Chondrocyte (in vitro differentiated cells): ENCODE measurements at places on chromosomes 16 and 17. TPM values are rescaled to one million over a fixed set of nuclear protein-coding genes. Genes with fewer than 3 reads are reported as not detected.

DNA sequence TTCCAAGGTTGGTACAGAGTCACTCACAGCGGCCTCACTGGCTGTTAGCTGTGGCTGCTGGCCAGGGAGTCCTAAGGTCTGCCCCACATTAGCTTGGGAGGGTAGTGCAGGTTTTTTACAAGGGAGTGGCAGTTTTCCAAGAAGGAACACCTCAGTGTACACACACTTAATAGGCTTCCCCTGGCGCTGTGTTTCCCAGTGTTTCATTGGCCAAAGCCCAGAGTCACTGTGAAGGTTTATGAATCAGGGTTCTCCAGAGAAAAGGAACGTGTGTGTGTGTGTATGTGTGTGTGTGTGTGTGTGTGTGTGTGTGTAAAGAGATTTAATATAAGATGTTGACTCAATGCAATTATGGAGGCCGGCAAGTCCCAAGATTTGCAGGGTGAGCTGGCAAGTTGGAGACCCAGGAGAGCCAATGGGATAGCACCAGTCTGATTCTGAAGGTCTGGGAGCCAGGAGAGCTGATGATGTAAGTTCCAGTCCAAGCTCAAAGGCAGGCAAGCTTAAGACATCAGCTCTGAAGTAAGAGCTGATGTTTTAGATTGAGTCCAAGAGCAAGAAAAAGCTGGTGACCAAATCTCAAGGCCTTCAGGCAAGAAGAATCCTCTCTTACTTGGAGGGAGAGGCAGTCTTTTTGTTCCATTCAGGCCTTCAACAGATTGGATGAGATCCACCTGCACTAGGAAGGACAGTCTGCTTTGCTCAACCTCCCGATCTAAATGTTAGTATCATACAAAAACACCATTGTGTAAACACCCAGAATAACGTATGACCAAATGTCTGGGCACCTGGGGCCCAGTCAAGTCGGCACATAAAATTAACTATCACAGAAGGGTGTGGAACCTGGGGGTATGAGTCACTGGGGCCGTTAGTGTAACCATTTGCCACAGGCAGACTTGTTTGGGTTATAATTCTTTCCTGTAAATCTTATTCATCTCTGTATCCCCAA is 206.8 kb downstream of the PRKCA start:
- no peaks in the 10 kb centered on the region for H3K27me3 ChIP-seq
- H3K27ac ChIP-seq = peak overlapping the region; percentile 87
- peaks cover 67% of the 10 kb centered on the region for H3K4me1 ChIP-seq
- no peaks in the 10 kb centered on the region for H3K36me3 ChIP-seq

GSDMA gene
- total RNA-seq = not detected in 3 replicates

DNA sequence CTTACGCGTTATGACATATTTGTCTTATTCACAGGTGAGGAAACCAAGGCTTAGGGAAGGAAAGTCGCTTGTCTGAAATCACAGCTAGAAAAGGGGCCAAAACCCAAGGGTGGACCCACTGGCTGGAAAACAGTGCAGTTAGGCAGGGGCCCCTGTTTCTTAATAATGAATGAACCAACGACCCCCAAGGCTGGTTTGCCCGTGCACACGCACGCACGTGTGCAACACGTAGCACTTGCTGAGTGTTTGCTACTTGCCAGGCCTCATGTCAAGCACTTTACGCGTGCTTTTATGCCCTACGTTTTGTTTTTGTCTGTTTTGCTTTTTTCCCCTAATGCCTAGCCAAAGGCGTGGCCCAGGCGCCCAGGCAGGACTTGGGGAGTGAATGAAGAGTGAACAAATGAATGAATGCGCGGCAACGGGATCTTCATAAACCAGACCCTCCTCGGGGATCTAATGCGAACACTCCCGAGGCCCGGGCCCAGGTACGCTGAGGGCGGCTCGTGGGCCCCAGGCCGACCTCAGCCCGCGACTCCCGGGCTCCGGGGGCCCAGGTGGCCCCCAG is 571 bp upstream of the USP10 start:
- H3K27ac ChIP-seq = no peak overlapping the region
- H3K36me3 ChIP-seq = no peaks in the 10 kb centered on the region
- H3K4me3 ChIP-seq = peak overlapping the region; percentile 70
- no peak for DNase-seq
- H3K4me1 ChIP-seq = peaks cover 31% of the 10 kb centered on the region
- no peaks in the 10 kb centered on the region for H3K27me3 ChIP-seq

DNA sequence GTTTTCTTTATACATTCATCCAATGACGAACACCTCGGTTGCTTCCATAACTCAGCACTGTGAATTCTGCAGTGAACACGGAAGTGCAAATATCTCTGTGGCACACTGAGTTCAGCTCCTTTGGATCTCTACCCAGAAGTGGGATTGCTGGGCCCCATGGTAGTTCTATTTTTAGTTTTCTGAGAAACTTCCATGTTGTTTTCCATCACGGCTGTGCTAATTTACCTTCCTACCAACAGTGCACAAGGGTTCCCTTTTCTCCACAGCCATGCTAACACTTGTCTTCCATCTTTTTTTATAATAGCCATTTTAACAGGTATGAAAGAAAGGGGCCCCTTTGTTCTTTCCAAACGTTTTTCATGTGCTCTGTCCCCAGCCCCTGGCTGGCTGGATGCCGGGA is 30.2 kb upstream of the CBLN1 start:
- H3K4me1 ChIP-seq = no peaks in the 10 kb centered on the region
- no peak for DNase-seq
- peaks cover 9% of the 10 kb centered on the region for H3K27me3 ChIP-seq

GRCh38 chr16:4272114-4272956 is 488 bp downstream of the TFAP4 start:
- DNase-seq = no peak
- peak overlapping the region; percentile 77 for H3K4me3 ChIP-seq
- no peaks in the 10 kb centered on the region for H3K27me3 ChIP-seq
- peaks cover 7% of the 10 kb centered on the region for H3K4me1 ChIP-seq

- no peak for DNase-seq
- H3K27ac ChIP-seq = peak overlapping the region; percentile 91
- H3K36me3 ChIP-seq = peaks cover 10% of the 10 kb centered on the region
Measured at GRCh38 chr17:80261895-80262279, 1.2 kb downstream of the RNF213 start.

- no peak overlapping the region for H3K27ac ChIP-seq
- H3K4me3 ChIP-seq = no peak overlapping the region
- no peak for DNase-seq
Measured at GRCh38 chr16:59540621-59541020, 806.5 kb upstream of the GOT2 start.

NAGS gene
- 0.40 to 0.51 TPM (median 0.41 TPM) in 3 replicates for total RNA-seq

GRCh38 chr17:74603746-74604145 is 11.7 kb upstream of the CD300LD start:
- DNase-seq = no peak
- H3K4me3 ChIP-seq = no peak overlapping the region
- H3K36me3 ChIP-seq = peaks cover 2% of the 10 kb centered on the region
- no peak overlapping the region for H3K27ac ChIP-seq

RAB26 gene
- 0.28 to 1.1 TPM (median 0.80 TPM) in 3 replicates for total RNA-seq

- no peak overlapping the region for H3K27ac ChIP-seq
- no peaks in the 10 kb centered on the region for H3K36me3 ChIP-seq
- no peak overlapping the region for H3K4me3 ChIP-seq
- no peaks in the 10 kb centered on the region for H3K4me1 ChIP-seq
Measured at GRCh38 chr17:73126716-73127473, 34.4 kb upstream of the SLC39A11 start.

- no peak overlapping the region for H3K27ac ChIP-seq
- peaks cover 6% of the 10 kb centered on the region for H3K27me3 ChIP-seq
- no peak overlapping the region for H3K4me3 ChIP-seq
- H3K4me1 ChIP-seq = no peaks in the 10 kb centered on the region
- no peaks in the 10 kb centered on the region for H3K36me3 ChIP-seq
Measured at GRCh38 chr16:17591655-17592405, 121.1 kb upstream of the XYLT1 start.

DNA sequence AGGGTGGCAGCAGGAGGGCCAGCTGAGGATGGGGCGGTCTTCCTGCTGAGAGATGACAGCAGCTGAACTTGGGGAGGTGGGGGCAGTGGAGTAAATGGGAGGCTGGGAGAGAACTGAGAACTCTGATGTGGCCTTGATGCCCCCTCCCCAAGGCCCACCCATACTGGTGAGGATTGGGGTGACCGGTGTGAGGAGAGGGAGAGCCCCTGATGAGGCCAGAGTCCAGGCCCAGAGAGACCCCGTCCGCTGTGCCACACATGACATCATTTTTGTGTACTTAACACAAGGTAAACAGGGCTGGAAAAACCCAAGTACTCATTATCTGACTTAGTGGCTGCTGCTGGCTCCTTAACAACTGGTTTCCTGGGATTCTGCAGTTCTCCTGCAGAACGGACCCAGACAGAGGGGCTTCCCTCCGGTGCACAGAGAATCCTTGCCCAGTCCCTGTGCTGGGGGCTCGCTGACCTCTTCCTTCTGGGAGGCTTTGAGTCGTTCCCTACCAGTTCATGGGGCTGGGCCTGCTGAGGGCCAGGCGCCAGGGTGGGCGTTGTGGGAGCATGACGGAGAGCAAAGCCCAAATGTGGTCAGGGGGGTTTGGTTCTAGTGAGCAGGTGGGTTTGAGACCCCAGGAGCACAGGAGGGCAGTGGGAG is 207.6 kb downstream of the RAB11FIP4 start:
- H3K4me3 ChIP-seq = no peak overlapping the region
- peak overlapping the region; percentile 66 for H3K27ac ChIP-seq
- DNase-seq = peak; percentile 53
- H3K4me1 ChIP-seq = peaks cover 64% of the 10 kb centered on the region
- peaks cover 6% of the 10 kb centered on the region for H3K36me3 ChIP-seq

GRCh38 chr16:81004646-81005353 is 1.9 kb downstream of the CMC2 start:
- DNase-seq = no peak
- H3K4me1 ChIP-seq = peaks cover 42% of the 10 kb centered on the region
- H3K27ac ChIP-seq = peak overlapping the region; percentile 85
- peak overlapping the region; percentile 54 for H3K4me3 ChIP-seq

ALOX12B gene
- total RNA-seq = 0.17 TPM in 1 of 3 replicates, not detected in the others

- no peak overlapping the region for H3K27ac ChIP-seq
- no peaks in the 10 kb centered on the region for H3K27me3 ChIP-seq
- DNase-seq = no peak
- no peak overlapping the region for H3K4me3 ChIP-seq
- no peaks in the 10 kb centered on the region for H3K4me1 ChIP-seq
- no peaks in the 10 kb centered on the region for H3K36me3 ChIP-seq
Measured at GRCh38 chr17:64084940-64085649, 44.8 kb downstream of the ERN1 start.

DNA sequence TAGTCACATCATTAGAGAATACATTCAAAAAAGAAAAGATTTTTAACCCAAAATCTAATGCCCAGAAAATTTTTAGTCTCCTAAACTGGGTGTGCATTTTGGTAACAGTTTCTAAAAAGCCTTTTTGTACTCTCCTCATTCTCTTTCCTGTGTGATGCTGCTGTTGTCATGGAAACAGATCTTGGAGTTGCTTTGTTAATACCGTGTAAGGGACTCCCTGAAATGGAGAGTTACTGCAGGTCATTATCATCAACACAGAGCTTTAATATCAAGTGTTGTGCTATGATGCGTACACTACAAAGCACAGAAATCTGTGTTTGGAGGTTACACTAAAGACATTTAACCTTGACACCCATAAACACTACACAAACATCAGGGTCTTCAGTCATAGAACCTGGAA is 216.3 kb downstream of the PRKCA start:
- no peaks in the 10 kb centered on the region for H3K27me3 ChIP-seq
- DNase-seq = no peak
- no peaks in the 10 kb centered on the region for H3K36me3 ChIP-seq
- no peak overlapping the region for H3K4me3 ChIP-seq

DNA sequence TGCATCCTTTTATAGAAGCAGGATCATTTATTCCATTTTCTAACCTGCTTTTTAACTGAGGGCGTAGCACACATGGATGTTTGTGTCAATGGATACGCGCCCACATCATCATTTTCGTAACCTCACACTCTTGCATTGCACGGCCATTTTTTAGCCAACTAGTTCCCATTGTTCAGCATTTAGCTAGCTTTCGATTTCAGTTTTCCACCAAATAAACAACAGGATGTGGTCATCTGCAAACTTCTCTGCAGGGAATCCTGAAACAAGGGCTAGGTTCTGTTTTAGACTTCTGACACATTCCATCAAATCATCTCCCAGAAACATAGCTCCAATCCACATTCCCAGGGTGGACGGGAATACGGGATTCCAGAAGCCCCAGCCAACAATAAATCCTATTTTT is 6.4 kb downstream of the CYB561 start:
- DNase-seq = no peak
- peaks cover 14% of the 10 kb centered on the region for H3K4me1 ChIP-seq
- no peak overlapping the region for H3K27ac ChIP-seq
- no peak overlapping the region for H3K4me3 ChIP-seq
- H3K36me3 ChIP-seq = no peaks in the 10 kb centered on the region

- H3K27ac ChIP-seq = no peak overlapping the region
- peaks cover 6% of the 10 kb centered on the region for H3K4me1 ChIP-seq
- no peaks in the 10 kb centered on the region for H3K36me3 ChIP-seq
- H3K27me3 ChIP-seq = peaks cover 5% of the 10 kb centered on the region
Measured at GRCh38 chr17:19553036-19553435, 19.4 kb downstream of the SLC47A1 start.

DNA sequence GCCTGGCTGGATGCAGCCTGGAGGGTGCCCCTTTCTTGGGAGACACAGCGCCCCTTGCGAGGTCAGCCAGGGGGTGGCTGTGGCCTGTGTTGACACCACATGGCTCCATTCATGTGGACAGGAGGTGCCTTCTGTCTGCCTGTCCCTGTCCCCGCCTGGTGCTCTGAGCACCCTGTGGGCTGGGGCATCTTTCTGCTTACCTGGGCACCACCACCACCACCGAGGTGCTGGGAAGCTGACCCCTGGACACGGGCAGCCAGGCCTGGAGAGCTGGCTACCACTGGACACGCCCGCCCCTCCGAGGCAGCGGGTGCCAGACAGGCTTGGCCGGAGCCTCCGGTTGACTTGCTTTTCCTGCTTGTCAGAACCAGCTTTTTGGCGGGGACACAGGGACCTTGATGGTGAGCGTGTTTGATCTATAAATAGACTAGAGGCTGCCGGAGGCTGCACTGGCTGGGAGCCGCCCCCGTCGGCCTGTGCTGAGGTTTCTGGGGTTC is 121.3 kb upstream of the GSE1 start:
- DNase-seq = no peak
- H3K36me3 ChIP-seq = no peaks in the 10 kb centered on the region
- H3K27ac ChIP-seq = no peak overlapping the region
- H3K4me1 ChIP-seq = peaks cover 9% of the 10 kb centered on the region

SNAI3 gene
- not detected in 3 replicates for total RNA-seq

GRCh38 chr17:43554857-43555256 is 8.7 kb upstream of the ETV4 start:
- no peaks in the 10 kb centered on the region for H3K36me3 ChIP-seq
- H3K27ac ChIP-seq = no peak overlapping the region
- H3K4me3 ChIP-seq = no peak overlapping the region
- H3K4me1 ChIP-seq = no peaks in the 10 kb centered on the region
- no peak for DNase-seq

INCA1 gene
- total RNA-seq = 0.74 to 1.5 TPM (median 0.85 TPM) in 3 replicates
